ENCODE measurements at places on chromosomes 3 and 15.

- DNase-seq: no peak
Measured at GRCh38 chr3:61520966-61521628, 40.3 kb upstream of the PTPRG start.

GRCh38 chr15:87660251-87661129, 596.0 kb downstream of the NTRK3 start:
- no peak for DNase-seq

DNA sequence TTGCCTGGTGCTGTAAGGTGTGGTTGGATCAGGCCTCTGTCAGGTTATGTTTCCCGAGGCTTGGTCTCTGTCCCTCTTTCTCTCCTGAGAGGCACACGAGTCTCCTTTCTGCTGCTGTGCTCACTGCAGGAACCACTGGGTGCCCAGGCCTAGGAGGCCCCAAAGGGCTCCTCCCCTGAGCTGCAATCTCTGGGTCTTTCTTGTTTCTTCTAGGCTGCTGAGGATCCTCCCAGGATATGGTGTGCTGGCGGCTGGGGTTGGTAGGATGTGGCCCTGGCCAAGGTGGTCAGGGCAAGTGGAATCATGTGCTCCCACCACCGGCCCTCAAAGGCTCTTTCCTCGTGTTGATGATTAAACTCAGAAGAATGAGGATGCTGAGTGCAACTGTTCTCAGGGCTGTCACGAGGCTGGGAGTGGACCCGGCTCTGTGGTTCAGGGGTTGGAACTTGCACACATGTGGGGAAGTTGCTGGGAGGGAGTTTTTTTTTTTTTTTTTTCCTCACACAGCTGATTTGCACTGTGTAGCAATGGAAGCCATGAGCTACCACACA, 43.6 kb upstream of the CTSH start:
- DNase-seq: peak; percentile 62

DNA sequence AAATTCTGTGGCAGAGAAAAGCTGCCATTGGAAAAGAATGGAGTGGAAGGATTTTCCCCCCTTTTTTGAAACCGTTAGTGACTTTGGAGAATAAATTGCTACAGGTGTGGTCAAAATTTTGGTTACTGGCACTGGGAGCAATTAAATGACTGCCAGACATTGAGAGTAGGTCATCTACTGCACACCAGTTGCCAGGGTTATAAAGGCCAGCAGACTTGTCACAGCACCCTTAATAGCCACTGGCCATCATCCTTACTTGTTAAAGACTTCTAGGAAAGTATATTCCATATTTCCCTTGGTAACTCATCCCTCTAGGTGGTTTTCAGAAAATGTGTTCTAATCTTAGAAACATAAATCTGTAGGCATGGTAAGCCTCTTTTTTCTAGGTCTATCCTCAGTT, 8.0 kb downstream of the PIK3CA start:
- DNase-seq: peak; percentile 28

GRCh38 chr3:31404871-31405270, 127.9 kb upstream of the STT3B start:
- DNase-seq: no peak
